Natural killer cell treated with Interleukin-12 subunit alpha and Interleukin-12 subunit beta and Interleukin-15 and Interleukin-18, amount 100 ng/mL, for 72 hours (primary cell): ENCODE measurements at places on chromosomes 3 and 15. TPM values are rescaled to one million over a fixed set of nuclear protein-coding genes. Genes with fewer than 3 reads are reported as not detected.
A peak's percentile ranks its signal among the peaks of the same experiment; 100 is the strongest.

DNA sequence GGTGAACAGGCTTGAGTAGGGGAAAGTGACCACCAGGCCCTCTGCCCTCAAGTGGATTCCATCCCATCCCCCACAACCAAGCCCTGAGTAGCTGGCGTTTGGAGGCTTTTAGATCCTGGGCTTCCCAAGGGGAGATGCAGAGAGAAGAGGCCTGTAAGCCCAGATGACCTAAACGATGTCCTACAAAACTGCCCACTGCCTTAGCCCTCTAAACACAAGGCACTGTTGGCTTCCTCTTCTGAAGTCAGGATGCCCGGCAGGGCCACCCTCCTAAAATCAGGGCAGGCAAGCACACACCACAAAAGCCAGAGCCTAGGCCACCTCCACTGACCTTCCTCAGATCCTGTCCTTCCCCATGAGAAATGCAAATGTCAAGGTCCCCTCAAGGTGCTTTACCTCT, 68.6 kb downstream of the ADCY5 start:
- H3K4me1 ChIP-seq: no peaks in the 10 kb centered on the region
- peaks cover 6% of the 10 kb centered on the region for H3K27me3 ChIP-seq
- no peak for DNase-seq
- H3K36me3 ChIP-seq: no peaks in the 10 kb centered on the region
- H3K27ac ChIP-seq: no peak overlapping the region

- H3K27me3 ChIP-seq: no peaks in the 10 kb centered on the region
- no peak overlapping the region for H3K4me3 ChIP-seq
- DNase-seq: no peak
- no peak overlapping the region for H3K27ac ChIP-seq
Measured at GRCh38 chr15:82848241-82848993, 39.0 kb downstream of the WHAMM start.

- no peak overlapping the region for H3K4me3 ChIP-seq
- DNase-seq: peak; percentile 76
- no peaks in the 10 kb centered on the region for H3K36me3 ChIP-seq
- H3K27me3 ChIP-seq: no peaks in the 10 kb centered on the region
- peaks cover 15% of the 10 kb centered on the region for H3K4me1 ChIP-seq
Measured at GRCh38 chr3:187714404-187714979, 12.1 kb upstream of the RTP2 start.

The THAP10 gene
- total RNA-seq: 0.19 TPM

- H3K4me1 ChIP-seq: peaks cover 19% of the 10 kb centered on the region
- peaks cover 8% of the 10 kb centered on the region for H3K27me3 ChIP-seq
- DNase-seq: no peak
- no peak overlapping the region for H3K4me3 ChIP-seq
- H3K27ac ChIP-seq: no peak overlapping the region
Measured at GRCh38 chr3:38268522-38268921, 2.9 kb downstream of the SLC22A13 start.

- H3K4me1 ChIP-seq: no peaks in the 10 kb centered on the region
- DNase-seq: no peak
- H3K36me3 ChIP-seq: no peaks in the 10 kb centered on the region
- no peak overlapping the region for H3K4me3 ChIP-seq
- H3K27ac ChIP-seq: no peak overlapping the region
Measured at GRCh38 chr15:93954985-93955571, 276.3 kb upstream of the MCTP2 start.

DNA sequence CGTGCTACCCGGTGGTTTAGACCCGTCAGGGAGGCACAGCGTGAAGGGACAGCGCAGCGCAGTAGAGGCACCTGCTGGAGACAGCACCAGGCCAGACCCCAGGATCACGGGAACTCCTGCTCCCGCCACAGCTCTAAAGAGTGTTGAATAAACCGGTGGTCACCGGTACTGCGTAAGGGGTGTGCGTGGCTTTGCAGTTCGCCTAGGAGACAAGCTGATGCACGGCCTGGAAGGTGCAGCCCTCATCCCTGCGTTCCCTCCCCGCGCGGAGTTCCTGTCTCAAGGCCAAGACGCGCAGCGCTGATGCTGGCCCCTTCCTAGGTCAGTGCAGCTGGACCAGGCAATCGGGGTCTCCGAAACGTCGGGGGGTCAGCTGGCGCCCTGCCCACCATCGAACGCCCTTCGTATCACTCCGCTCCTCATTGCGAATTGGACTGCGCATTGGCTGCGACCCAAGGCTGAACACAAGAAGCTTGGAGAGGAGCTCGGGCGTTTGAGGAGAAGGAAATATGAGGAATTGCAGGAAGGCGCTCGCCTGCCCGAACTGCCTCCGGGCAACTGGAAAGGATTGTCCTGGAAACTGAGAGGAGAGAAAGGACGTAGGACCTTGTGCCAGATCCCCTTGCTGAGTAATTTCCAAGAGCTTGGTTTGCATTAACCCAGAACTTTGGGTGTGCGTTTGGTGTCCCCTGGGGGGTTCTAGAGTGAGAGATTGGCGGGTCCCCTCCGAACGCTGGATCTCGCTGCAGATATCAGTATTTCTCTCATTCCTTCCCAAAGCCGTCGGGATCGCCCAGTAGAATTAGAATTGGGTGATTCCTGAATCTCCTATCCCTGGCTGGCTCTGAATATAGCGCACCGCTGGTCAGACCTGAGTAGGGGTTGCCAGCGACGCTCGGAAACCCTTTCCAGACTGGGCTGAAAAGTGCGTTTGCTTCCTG, 2.3 kb upstream of the SOX14 start:
- H3K36me3 ChIP-seq: peaks cover 6% of the 10 kb centered on the region
- no peaks in the 10 kb centered on the region for H3K4me1 ChIP-seq
- peaks cover 40% of the 10 kb centered on the region for H3K27me3 ChIP-seq

The TERB2 gene
- not detected for total RNA-seq

DNA sequence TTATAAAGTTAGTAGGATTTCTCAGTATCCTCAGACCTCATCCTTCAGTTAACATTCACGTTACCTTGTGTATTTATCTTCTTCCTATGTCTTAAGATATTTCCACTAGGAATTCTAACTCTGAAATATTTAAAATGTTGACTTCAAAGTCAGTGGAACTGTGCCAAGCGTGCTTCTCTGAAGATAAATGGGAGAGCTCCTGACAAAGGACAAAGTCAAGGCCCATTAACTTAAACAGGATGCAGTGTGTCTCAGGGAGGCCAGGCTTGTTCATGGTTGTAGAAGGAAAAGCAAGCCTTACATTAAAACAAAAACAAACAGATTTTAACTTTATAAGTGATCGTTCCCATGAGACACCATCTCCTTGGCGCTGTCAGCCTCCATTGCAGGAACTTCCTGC, 41.5 kb downstream of the ABHD17C start:
- DNase-seq: no peak
- H3K36me3 ChIP-seq: no peaks in the 10 kb centered on the region
- H3K27ac ChIP-seq: no peak overlapping the region
- H3K4me3 ChIP-seq: no peak overlapping the region
- H3K4me1 ChIP-seq: no peaks in the 10 kb centered on the region

GRCh38 chr15:58877999-58878825, 55.3 kb downstream of the SLTM start:
- no peaks in the 10 kb centered on the region for H3K4me1 ChIP-seq
- H3K27ac ChIP-seq: no peak overlapping the region
- no peak for DNase-seq
- H3K36me3 ChIP-seq: peaks cover 41% of the 10 kb centered on the region
- H3K4me3 ChIP-seq: no peak overlapping the region

- H3K4me1 ChIP-seq: peaks cover 6% of the 10 kb centered on the region
- no peak for DNase-seq
- H3K27me3 ChIP-seq: no peaks in the 10 kb centered on the region
- H3K4me3 ChIP-seq: no peak overlapping the region
- H3K27ac ChIP-seq: no peak overlapping the region
- no peaks in the 10 kb centered on the region for H3K36me3 ChIP-seq
Measured at GRCh38 chr15:33874156-33874555, 94.1 kb upstream of the CHRM5 start.

DNA sequence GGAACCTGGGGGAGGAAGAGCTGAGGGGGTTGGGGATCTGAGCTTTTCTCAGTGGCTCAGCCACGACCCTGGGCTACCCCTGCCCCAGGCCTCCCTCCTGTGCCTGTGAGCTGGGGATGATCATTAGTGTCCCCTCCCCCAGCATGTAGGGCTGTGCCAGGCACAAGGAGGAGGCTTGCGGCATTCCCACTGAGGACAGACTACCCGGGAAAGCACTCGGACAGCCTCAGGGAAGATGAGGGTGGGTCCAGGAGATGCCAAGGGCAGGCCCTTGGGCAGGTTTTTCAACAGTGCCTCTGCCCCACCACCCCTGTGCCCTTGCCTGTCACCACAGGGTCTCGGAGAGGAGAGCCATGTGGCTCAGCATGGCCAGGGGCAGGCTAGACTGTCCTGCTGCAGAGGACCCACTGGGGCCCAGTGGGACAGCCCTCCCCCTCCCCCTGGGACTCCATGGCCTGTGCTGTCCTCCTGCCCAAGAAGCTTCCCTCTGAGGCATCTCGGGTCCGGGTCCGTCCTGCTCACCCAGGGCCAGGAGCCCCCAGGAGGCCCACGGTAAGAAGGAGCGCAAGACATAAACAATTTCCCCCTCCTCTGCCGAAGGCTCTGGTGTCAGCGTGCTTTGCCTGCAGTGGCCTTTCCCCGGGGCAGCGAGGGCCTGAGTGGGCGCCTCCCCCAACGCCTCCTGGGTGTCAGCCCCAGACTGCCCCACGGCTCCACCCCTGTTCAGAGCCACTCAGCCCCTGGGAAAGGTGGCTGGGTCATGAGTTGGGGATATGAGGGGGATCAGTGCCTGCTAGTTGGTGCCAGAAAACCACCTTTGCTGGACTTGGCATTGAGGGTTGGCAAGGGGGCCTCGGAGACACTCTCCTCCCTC, 192.5 kb downstream of the GOLGA6L6 start:
- H3K27ac ChIP-seq: no peak overlapping the region
- H3K4me3 ChIP-seq: no peak overlapping the region
- peaks cover 8% of the 10 kb centered on the region for H3K27me3 ChIP-seq
- H3K36me3 ChIP-seq: no peaks in the 10 kb centered on the region

GRCh38 chr3:61507946-61508345, 53.4 kb upstream of the PTPRG start:
- no peaks in the 10 kb centered on the region for H3K27me3 ChIP-seq
- H3K36me3 ChIP-seq: peaks cover 11% of the 10 kb centered on the region
- no peak overlapping the region for H3K27ac ChIP-seq

- no peak overlapping the region for H3K4me3 ChIP-seq
- no peak overlapping the region for H3K27ac ChIP-seq
- no peaks in the 10 kb centered on the region for H3K27me3 ChIP-seq
- no peak for DNase-seq
- H3K36me3 ChIP-seq: no peaks in the 10 kb centered on the region
Measured at GRCh38 chr3:114827495-114827894, 319.6 kb downstream of the ZBTB20 start.

The ZNF385D gene
- total RNA-seq: not detected

- no peak overlapping the region for H3K4me3 ChIP-seq
- no peak for DNase-seq
- H3K36me3 ChIP-seq: no peaks in the 10 kb centered on the region
- no peaks in the 10 kb centered on the region for H3K4me1 ChIP-seq
Measured at GRCh38 chr15:68699124-68699880, 120.5 kb downstream of the CORO2B start.

GRCh38 chr3:190830031-190830430, 32.5 kb downstream of the GMNC start:
- no peaks in the 10 kb centered on the region for H3K4me1 ChIP-seq
- H3K36me3 ChIP-seq: no peaks in the 10 kb centered on the region
- DNase-seq: no peak
- H3K27ac ChIP-seq: no peak overlapping the region
- H3K27me3 ChIP-seq: no peaks in the 10 kb centered on the region
- H3K4me3 ChIP-seq: no peak overlapping the region

DNA sequence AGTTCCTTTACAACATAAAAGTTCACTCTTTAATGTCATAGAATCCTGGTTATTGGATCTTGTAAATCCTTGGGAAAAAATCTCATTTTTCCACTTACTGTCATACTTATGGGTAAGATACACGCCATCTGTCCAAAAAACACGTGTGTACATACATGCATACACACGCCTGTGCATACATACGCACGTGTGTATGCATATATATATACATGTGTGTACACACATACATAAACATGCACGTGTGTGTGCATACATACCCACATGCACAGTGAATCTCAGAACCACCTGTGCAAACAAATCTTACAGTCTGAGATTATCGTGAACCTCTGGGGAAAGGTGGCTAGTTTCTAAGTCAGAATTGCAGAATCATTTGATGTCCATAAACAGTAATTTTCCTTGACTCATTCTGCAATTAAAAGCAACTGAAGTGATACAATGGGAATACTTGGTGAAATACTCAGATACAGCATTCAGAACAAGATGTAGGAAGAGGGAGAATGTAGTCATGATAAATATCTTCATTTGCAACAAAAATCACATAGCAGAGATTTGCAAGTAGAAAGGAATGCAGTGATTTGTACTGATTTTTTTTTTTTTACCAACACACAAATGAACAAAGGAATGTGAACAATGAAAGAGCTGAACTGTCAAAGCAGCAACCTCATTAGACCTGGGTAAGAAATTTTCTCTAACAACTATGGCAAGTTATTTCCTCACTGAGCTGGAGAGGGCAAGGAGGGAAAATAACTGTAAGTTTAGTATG, 160.6 kb upstream of the POU1F1 start:
- no peak overlapping the region for H3K4me3 ChIP-seq
- H3K4me1 ChIP-seq: no peaks in the 10 kb centered on the region
- no peaks in the 10 kb centered on the region for H3K36me3 ChIP-seq
- no peaks in the 10 kb centered on the region for H3K27me3 ChIP-seq
- DNase-seq: no peak

GRCh38 chr3:42655980-42656679, 2.6 kb downstream of the ZBTB47 start:
- no peaks in the 10 kb centered on the region for H3K36me3 ChIP-seq
- peaks cover 7% of the 10 kb centered on the region for H3K4me1 ChIP-seq
- H3K27ac ChIP-seq: no peak overlapping the region
- no peak overlapping the region for H3K4me3 ChIP-seq

DNA sequence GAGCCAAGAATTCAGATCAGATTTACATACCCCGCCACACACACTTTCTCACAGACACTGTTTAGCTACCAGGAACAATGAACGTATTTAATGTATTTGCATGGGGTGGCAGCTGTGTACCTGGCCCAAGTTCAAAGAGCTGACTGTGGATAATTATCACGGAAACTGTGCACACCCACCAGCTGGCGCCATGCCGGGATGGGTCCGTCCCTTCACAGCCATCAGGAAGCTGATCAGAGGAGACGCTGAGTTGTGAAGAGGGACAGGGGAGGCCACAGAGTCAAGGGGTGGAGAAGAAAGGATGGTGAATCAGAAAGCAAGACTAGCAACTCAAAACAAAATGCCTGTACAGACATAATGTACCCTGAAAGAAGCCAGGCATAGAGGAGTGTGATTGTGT, 13.1 kb upstream of the PLA2G4D start:
- no peak for DNase-seq
- no peaks in the 10 kb centered on the region for H3K36me3 ChIP-seq
- peaks cover 22% of the 10 kb centered on the region for H3K27me3 ChIP-seq
- H3K27ac ChIP-seq: no peak overlapping the region
- H3K4me1 ChIP-seq: no peaks in the 10 kb centered on the region

- H3K4me1 ChIP-seq: no peaks in the 10 kb centered on the region
- peaks cover 29% of the 10 kb centered on the region for H3K27me3 ChIP-seq
- no peak for DNase-seq
- H3K4me3 ChIP-seq: no peak overlapping the region
Measured at GRCh38 chr3:66989860-66990696, 8.0 kb upstream of the KBTBD8 start.

The IVD gene
- 63.3 TPM for total RNA-seq

- no peak overlapping the region for H3K4me3 ChIP-seq
- H3K27me3 ChIP-seq: peaks cover 4% of the 10 kb centered on the region
- H3K36me3 ChIP-seq: peaks cover 6% of the 10 kb centered on the region
- no peak for DNase-seq
- no peaks in the 10 kb centered on the region for H3K4me1 ChIP-seq
- H3K27ac ChIP-seq: no peak overlapping the region
Measured at GRCh38 chr3:120623727-120624093, 27.6 kb downstream of the NDUFB4 start.

GRCh38 chr3:107032111-107032510, 345.1 kb upstream of the CCDC54 start:
- peaks cover 5% of the 10 kb centered on the region for H3K36me3 ChIP-seq
- no peaks in the 10 kb centered on the region for H3K4me1 ChIP-seq
- H3K27ac ChIP-seq: no peak overlapping the region
- no peak overlapping the region for H3K4me3 ChIP-seq
- DNase-seq: no peak
